Stimulated activated CD4-positive, alpha-beta T cell treated with anti-CD3 and anti-CD28 coated beads, Interleukin-1b, Interleukin-23, amount 100 ng/mL, for 1 hour (primary cell): ENCODE measurements at places on chromosomes 11 and 22.
A peak's percentile ranks its signal among the peaks of the same experiment; 100 is the strongest.

- no peak for DNase-seq
Measured at GRCh38 chr11:125070699-125071254, 7.7 kb downstream of the SLC37A2 start.

GRCh38 chr11:130068546-130068985 lies 1.1 kb upstream of the APLP2 start:
- no peak for DNase-seq

- DNase-seq = no peak
Measured at GRCh38 chr11:117223741-117224689, 7.9 kb downstream of the PCSK7 start.

DNA sequence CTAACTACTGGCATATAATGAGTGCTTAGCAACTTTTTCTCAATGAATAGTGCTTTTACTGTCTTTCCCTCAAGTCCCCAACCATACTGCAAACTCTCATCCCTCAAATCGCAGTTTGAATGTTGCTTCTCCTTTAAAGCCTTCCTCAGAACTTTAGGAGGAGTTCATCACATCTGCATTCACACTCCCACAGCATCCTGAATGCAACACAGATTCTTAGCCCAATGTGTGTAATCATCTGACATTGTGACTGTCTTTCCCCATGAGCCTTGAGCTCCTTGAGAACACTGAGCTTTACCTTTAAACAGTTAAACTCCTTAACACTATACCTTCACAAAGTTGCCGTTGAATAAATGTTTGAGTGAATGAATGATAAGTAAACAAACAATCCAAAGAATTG lies 81.7 kb upstream of the FAM181B start:
- DNase-seq = no peak

DNA sequence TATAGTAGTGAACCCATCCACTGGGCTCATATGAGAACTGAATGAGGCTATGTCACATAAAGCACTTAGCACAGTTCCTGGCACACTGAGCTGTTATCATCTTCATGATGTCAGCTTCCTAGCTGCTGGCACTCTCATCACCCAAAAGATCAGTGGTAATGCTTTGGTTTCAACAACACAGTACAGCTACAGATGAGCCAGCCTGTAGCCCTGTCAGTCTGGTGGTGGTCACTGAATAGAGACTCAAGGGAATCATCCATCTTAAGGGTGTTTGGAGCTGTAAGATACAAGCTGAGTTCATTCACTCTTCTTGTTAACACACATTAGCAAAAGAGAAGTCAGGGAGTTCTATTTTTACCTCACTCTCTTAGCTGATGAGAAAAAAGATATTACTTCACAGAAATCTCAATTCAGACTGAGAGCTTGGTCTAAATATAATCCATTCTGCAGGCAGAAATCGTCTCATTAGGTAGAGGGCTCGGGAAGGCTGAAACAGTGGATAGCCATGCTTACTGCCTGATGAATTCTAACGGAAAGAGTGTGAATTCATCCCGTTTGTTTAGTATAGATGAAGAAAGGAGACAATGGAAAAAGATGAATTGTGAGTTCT lies 6.3 kb upstream of the SLC1A2 start:
- DNase-seq = no peak

- DNase-seq = no peak
Measured at GRCh38 chr11:129386795-129387397, 11.2 kb downstream of the BARX2 start.

- DNase-seq = no peak
Measured at GRCh38 chr11:30206249-30206996, 24.4 kb upstream of the FSHB start.

- DNase-seq = no peak
Measured at GRCh38 chr11:103545551-103545950, 436.3 kb downstream of the DYNC2H1 start.

GRCh38 chr11:106872246-106872645 lies 146.0 kb downstream of the GUCY1A2 start:
- no peak for DNase-seq

DNA sequence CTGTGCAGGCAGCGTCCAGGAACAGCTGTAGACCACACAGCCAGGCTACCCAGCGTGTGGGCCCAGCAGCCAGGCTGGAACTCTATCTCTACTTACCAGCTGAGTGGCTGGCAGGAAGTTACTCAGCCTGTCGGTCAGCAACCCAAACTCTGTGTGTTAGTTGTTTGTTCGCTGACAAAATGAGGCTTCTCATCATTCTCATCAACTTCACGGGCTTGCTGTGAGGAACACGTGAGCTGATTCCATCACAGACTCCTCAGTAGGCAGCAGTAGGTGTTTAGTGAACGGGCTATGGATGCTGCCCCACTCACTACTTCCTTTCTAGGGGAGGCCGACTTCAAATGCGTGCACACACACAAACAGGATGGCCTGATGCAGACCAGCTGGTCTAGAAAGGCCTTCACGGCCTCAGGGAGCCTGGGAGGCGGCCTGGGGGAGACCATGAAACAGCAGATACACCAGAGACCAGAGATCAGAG lies 830 bp upstream of the SPDYC start:
- no peak for DNase-seq

GRCh38 chr11:6523253-6523652 lies 26.2 kb downstream of the DNHD1 start:
- DNase-seq = no peak

- DNase-seq = no peak
Measured at GRCh38 chr22:45756558-45756957, 84.9 kb downstream of the ATXN10 start.

- DNase-seq = no peak
Measured at GRCh38 chr11:83717537-83717936, 431.4 kb upstream of the CCDC90B start.

DNA sequence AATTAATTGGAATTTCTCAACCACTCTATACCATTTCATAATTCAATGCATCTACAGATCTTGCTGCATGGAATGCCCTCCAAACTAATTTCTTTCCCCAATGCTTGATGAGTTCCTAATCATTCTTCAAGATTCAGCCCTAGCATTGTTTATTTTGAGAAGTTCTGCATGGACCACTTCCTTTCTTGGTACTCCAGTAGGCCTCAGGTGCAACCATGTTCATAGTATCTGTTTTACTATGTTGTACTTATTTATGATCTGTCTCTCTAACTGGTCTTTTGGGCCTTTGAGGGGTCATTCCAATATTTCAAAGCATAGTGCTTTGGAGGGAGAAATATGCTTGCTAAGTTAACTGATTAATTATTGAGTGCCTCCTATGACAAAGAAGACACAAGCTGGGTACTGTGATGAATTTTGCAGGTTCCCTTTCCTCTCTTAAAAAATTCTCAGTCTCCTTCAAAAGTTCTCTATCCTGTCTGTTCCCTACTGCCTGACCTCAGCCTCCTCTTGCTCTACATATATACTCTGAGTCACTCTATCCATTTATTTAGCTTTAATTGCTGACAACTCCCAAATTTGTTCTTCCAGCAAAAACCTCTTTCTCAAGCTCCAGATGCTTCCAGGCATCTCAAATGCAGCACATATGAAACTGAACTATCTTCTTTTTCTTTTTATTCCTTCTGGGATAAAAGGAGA lies 9.5 kb downstream of the MRPL17 start:
- no peak for DNase-seq

- DNase-seq = no peak
Measured at GRCh38 chr11:125157118-125157733, 7.3 kb upstream of the PKNOX2 start.

DNA sequence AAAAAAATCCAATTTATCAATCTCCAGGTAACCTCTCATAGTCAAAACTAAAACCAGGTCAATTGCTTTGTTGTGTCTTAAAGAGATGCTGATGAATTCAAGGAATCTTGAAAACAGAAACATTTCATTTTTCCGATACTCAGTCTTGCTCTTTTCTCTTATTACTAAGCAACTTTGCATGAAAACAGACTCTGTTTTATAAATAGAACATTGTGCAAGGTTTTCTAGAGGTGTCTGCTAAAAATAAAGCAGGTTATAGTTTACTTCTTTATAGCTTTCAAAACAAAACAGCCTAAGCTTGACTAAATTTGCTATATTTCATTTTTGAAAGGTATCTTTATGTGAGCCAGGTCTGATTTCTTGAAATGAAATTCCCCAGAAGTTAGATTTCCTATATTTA lies 109.3 kb downstream of the ARL14EP start:
- no peak for DNase-seq

GRCh38 chr11:12642040-12642439 lies 32.2 kb upstream of the TEAD1 start:
- no peak for DNase-seq

- no peak for DNase-seq
Measured at GRCh38 chr11:23423656-23424055, 563.4 kb upstream of the CCDC179 start.

DNA sequence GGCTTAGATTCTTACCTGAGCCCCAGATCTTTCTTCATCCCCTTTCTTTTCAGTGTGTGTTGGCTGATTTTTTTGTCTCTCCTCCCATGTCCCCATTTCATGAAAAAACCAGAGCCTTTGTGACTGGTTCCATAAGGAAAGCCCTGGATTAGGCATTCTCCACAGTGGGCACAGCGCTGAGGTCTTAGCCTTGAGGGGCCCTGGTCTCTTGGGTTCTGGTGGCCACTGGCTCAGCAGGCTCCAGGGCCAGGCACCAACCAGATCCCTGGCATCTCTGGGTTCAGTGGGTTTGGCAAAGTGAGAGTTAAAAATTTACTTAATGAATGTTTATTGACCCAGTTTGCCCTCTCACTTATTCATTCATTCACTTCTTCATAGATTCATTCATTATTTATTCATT lies 49.5 kb upstream of the ACCSL start:
- DNase-seq = no peak

DNA sequence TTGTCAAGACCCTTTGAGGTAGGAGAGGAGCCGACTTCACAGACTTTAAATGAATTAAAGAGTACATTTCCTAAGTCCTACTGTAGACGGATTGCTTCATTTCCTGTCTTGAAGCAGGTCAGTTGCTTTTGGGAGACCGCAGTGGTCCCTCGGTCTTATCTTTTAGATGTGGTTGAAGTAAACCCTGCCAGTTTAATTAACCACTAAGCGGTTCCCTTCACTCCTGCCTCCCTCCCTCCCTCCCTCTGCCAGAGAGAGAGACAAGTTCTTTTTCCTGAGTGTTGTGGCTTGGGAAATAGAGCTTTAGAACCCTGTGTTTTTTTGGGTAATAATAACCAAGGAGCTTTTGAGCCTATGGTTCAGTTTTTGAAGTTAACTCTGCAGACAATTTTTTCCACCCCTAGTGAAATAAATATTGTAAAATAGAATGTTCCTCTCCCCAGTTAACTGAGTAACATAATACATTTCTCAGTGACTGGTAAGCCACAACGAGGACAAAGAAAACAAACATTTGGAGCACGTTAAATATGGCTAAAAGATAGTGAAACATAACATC lies 147.5 kb downstream of the LDLRAD3 start:
- no peak for DNase-seq

GRCh38 chr22:22666307-22667091 lies 22.1 kb downstream of the GGTLC2 start:
- DNase-seq = no peak

- DNase-seq = no peak
Measured at GRCh38 chr11:92993004-92993403, 23.6 kb downstream of the MTNR1B start.

DNA sequence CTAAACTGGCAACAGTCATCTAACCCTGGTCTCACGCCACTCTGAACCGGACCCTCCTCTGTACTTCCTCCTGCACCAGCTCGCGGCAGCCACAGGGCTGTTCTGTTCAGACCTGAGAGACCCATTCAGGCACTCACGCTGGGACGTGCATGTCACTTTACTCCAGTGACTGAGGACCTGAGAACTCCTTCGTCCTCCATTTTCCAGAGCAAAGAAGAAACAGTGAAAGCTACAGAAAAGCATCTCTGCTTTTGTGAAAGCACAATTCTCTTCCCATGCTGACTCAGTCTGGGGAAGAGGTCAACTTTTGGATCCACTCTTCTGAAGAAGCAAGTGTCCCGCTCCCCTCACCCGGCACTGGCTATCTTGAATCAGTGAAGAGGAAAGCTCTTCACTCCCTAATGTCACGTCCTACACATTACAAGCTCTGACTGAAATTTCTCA lies 24.5 kb downstream of the PISD start:
- no peak for DNase-seq

- DNase-seq = no peak
Measured at GRCh38 chr11:118223570-118223969, 1.2 kb downstream of the JAML start.

GRCh38 chr11:62719302-62719978 lies 7.8 kb downstream of the HNRNPUL2 start:
- DNase-seq = no peak

DNA sequence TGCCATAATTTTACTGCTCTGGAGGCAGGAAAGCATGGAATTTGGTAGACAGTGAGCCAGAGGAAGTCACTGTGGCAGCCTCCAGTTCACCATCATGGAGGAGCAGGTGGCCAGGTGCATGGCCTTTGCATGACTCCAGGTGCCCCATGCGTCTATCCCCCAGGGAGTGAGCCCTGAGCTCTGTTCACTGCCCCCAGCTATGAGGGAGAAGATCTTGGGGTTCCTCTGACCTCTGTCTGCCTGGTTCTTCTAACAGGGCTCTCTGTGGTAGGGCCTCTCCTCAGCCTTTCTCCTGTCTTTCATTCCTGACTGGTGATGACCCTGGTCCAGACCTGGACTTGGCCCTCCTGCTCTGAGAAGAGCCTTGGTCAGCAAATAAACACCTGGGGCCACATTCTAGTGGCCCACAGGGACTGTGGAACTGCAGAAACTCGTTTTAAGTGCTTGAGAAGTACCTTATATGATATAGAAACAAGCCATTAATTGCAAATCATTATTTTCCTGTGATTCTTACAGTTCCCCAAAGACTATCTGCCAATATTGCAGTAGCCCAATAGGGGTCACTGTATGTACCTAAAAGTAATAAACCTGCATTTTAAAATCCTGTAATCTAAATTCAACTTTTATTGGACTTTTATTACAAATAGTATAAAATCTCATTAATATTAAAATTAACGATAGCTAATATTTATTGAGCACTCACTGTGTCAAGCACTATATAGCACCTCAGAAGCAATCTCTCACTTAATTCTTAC lies 120.0 kb upstream of the SYT13 start:
- DNase-seq = no peak

GRCh38 chr11:12043959-12044791 lies 35.7 kb upstream of the DKK3 start:
- DNase-seq = peak; percentile 30

DNA sequence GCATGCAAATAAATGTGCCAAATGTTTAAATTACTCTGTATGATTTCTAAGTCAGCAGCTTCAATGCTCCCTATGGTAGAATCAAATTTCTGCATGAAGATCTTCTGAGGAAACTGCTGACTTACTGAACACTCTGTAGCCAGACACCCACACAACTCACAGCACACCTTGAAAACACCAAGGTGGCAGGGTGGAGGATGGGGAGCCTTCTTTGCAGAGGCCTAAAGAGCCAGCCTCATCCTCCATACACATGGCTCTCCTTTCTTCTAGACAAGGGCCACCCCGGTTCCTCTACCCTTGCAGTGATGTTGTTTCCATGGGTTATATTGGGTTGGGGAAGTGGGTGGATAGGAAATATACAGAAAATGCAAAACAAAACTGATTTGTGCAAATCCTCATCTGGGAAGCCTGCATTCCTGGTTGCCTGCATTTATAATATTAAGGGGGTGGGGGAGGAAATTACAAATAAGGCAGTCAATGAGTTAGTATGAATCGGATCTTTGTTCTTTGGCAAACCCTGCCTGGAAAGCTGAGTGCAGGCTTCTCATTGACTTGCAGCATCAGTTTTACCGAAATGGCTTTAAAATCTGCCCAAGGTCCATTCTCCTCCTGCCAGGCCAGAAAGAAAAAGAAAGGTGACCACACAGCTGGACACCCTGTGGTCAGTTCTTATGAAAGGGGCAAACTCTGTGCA lies 15.8 kb upstream of the ETS1 start:
- no peak for DNase-seq

GRCh38 chr11:107713009-107713408 lies 1.2 kb upstream of the SLN start:
- DNase-seq = no peak
